NCI-H1092 treated with DMSO at 0.1 percent for 48 hours (cell line): ENCODE measurements at places on chromosomes 6 and 20.
A peak's percentile ranks its signal among the peaks of the same experiment; 100 is the strongest.

GRCh38 chr6:153425536-153425935, 294.5 kb upstream of the RGS17 start:
- DNase-seq: no peak

DNA sequence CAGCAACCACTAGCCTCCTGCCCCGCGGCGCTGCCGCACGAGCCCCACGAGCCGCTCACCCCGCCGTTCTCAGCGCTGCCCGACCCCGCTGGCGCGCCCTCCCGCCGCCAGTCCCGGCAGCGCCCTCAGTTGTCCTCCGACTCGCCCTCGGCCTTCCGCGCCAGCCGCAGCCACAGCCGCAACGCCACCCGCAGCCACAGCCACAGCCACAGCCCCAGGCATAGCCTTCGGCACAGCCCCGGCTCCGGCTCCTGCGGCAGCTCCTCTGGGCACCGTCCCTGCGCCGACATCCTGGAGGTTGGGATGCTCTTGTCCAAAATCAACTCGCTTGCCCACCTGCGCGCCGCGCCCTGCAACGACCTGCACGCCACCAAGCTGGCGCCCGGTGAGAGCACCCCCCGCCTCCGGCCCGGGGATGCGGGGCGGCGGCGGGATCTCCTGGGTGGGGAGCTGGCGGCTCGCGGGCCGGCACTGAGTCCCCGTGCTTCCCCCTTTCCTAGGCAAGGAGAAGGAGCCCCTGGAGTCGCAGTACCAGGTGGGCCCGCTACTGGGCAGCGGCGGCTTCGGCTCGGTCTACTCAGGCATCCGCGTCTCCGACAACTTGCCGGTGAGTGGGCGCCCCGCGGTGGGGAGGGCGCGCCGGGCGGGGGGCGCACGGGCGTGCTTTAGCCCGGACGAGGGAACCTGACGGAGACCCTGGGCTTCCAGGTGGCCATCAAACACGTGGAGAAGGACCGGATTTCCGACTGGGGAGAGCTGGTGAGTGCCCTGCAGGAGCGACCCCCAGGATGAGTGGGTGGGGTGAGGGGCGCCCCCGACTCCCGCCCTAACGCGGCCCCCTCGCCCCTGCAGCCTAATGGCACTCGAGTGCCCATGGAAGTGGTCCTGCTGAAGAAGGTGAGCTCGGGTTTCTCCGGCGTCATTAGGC, 585 bp downstream of the PIM1 start:
- DNase-seq: peak; percentile 46

DNA sequence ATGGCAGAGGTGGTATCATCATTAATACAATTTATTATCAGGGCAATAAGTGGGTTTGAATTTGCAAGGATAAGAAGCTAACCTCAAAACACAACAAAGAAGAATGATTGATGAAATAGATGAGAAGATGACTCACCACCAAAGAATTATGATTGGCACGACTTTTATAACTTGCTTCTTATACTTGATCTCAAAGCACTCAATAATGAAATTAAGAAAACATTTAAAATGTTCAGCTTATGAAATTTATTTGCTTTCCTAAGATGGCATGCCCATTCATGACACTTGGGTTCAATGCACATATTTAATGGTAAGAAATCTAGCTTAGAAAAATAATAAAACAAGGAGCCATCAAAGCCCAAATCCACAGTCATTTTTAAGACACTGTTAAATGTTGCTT, 477.5 kb downstream of the GJA1 start:
- DNase-seq: no peak

DNA sequence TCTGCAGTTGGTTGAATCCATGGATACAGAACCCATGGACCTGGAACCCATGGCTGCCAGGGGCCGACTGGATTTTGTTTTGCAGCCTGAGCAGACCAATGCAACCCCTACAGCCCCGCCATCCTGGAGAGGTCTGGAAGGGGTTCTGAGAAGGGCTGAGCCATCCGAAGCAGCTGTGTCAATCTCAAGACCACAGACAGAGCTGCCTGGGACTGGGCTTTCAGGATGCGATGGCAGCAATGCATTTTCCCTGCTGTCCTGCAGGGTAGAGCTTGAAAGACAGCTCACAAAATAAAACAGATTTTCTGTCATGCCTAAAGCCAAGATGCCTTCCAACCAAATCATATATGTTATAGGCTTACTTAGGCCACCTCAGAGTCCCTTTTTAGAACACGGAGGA, 125.8 kb upstream of the NXT1 start:
- no peak for DNase-seq

DNA sequence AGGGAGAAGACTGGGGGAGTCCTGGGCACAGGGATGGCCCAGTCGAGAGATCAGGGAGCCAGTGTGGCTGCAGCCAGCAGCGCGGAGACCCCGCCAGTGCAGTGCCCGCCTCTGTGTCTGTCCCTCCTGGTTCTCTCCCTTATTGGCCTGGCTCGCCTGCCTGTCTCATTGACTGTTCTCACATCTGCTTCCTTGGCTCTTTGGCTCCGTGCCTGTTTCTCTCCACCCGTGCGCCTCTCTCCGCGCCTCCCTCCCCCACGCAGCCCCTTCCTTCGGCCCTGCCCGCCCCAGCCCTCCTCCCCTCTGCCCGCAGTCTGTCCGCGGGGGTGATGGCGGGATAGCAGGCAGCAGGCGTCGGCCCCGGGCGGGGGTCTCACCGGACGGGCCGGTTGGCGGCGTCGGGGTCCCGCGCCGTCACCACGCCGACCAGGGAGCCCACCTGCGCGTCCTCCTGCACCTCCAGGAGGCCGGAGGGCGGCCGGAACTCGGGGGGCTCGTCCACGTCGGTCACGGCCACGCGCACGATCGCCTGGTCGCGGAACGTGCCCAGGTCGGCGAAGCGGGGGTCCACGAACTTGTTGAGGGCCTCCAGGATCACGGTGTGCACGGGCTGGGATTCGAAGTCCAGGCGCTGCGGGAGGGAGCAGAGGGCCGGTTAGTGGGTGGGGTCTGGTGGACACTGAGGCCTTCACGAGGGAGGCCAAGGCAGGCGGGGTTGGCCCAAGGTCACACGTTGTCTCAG, 92.0 kb downstream of the CD40 start:
- DNase-seq: peak; percentile 12

GRCh38 chr6:31446481-31446880, 43.1 kb downstream of the MICA start:
- DNase-seq: no peak

- peak; percentile 22 for DNase-seq
Observed at GRCh38 chr6:157967020-157967419, 14.6 kb upstream of the SYNJ2 start.

GRCh38 chr6:38877721-38878120, 162.6 kb downstream of the DNAH8 start:
- DNase-seq: no peak

- DNase-seq: peak; percentile 2
Observed at GRCh38 chr6:107080036-107080435, 35.3 kb downstream of the BEND3 start.

GRCh38 chr6:5996714-5997419, 9.9 kb downstream of the NRN1 start:
- peak; percentile 30 for DNase-seq

DNA sequence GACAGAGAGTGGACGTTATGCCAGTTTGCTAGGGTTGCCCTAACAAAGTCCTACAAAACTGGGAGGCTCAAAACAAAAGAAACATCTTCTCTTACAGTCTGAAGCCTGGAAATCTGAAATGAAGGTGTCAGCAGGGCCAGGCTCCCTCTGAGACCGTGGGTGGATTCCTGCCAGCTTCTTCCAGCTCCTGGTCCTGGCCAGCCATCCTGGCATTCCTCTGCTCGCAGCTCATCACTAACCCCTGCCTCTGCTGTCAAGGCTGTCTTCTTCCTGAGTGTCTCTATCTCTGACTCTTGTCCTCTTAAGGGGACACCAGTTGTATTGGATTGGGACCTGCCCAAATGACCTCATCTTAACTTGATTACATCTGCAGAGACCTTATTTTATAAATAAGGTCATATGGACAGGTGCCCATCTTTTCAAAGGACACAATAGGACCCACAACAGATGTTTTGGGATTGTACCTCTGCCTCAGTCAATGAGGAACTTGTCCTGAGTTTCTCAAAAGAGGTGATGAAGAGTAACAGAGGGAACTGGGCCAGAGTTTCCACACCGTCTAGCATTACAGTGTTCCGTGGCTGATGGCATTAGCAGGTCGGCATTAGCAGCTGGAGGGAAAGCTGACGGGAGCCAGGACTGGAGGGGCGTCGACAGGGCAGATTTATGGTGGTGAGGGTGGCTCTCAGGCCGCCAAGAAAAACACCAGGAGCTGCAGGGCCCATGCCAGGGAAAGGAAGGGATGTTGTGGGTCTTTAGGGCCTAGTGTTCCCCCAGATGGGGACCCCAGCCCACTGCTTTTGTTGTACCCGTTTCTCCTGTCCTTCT, 157.3 kb downstream of the TBXT start:
- DNase-seq: no peak

DNA sequence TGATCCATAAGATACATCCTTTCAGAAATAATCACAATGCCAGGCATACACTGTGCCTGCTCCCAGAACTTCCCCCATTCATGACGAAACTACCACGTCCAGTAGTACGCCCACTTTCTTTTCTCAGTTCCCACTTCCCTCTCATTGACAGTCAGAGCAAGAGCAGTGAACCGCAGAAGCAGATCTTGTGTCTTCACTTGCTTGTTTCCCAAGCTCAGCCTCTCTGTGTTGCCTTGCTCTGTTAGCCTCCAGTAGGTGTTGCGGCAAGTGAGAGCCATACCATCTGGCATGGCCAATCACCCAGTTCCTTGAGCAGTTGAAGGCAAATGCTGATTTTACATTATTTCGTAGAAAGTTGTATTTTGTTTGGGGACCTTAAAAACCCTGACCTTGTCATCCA, 11.7 kb downstream of the UST start:
- DNase-seq: no peak

- DNase-seq: no peak
Observed at GRCh38 chr6:157772820-157773219, 50.2 kb upstream of the SNX9 start.

DNA sequence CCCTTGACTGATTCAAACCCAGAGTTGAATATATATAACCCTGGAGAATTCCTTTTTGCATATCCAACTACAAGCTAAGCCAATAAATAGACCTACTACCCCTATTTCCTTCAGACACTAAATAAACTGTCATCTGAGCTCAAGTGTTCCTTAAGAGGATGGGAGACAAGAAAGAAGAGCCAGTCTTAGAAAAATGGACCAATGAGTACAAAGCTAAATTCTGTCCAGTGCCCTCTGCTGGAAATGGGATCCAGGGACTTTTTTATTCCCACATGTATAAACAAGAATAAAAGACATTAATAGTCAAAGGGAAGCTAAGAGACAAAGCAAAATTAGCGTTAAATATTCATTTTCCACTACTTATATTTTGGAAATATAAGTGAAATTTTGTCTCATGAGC, 4.8 kb downstream of the PPP1R10 start:
- no peak for DNase-seq

DNA sequence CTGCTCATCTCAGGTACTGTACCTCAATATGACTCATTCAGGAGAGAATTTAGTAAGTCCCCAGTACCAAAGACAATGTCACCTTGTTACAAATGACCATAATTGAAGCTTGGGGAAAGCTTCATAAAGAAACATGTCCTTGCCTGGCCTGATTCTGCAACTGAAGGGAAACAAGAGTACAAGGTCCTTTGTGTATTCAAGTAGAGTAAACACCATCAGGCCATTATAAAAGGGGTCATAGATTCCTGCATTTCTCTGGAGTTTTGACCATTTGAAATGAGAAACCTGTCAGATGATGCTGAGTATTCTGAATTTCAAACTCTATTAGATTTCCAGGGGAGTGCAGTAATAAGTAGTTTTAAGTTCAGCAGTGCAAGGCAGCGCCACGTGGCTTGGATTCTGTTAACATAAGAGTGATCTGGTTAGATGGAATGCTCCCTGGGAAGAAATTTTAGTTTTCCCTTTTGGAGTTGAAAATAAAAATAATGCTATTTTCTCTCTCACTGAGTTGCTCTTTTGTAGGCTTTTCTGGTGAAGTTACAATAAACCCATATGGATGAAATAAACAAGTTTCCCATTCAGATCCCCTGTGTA, 1054.3 kb downstream of the EPHA7 start:
- DNase-seq: no peak

- DNase-seq: no peak
Observed at GRCh38 chr20:31833931-31834521, 11.4 kb downstream of the FOXS1 start.
